ENCODE measurements at places on chromosomes 12 and 14.

DNA sequence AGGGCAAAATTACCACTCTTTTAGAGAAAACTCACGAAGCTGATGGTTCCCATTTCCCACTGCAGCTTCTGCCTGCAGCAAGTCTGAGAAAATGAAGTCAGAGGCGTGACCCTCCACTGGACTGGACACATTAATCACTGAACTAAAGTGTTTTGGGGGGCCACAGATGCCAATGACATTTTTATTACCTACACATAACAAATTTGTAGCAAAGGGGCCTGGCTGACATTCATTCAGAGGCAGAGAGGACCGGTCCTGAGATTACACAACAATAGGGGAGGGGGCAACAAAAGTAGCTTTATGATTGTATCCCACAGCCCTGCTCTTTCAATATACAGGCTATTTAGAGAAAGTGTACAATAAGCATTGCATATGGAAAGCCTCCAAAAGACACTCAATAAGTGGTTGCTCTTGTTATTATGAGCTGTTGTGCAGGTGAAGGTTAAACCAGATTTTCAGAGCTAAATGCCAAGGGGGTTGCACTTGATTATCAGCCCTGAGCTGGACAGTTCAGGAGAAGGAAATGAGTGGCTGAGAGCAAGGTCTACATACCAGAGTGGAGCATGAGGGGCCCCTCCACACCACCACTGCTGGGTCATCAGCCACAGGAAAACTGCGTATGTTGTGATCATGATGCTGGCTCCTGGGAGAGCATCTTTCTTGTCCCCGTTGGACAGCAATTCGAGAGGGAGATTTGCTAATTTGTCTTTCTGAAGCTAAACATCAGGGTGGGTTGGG lies 41.5 kb upstream of the CCDC60 start:
- no peak for DNase-seq

- DNase-seq = no peak
Measured at GRCh38 chr14:36398463-36399291, 78.2 kb upstream of the MBIP start.

- no peak for DNase-seq
Measured at GRCh38 chr12:99054601-99055128, 409.6 kb downstream of the APAF1 start.

GRCh38 chr14:68606176-68606575 lies 186.7 kb downstream of the ZFP36L1 start:
- no peak for DNase-seq

DNA sequence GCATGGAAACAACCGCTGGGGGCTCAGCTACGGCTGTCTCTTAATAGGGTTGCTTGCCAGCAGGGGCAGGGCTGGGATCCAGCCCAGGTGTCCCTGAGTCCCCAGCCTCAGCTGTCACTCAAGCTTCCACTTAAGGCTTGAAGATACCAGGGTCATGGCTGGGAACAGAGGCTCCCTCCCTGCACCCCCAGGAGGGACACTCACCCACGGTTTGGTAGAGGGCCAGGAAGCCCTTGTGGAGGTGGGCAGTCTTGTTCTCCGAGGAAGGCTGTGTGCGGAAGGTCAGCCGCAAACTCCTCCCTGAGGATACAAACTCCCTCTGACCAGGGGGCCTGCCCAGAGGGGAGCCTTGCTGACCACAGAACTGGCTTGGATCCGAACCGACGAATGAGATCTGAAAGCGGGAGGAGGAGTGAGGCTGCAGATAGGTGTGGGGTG lies 7.3 kb downstream of the C1RL start:
- DNase-seq = no peak

DNA sequence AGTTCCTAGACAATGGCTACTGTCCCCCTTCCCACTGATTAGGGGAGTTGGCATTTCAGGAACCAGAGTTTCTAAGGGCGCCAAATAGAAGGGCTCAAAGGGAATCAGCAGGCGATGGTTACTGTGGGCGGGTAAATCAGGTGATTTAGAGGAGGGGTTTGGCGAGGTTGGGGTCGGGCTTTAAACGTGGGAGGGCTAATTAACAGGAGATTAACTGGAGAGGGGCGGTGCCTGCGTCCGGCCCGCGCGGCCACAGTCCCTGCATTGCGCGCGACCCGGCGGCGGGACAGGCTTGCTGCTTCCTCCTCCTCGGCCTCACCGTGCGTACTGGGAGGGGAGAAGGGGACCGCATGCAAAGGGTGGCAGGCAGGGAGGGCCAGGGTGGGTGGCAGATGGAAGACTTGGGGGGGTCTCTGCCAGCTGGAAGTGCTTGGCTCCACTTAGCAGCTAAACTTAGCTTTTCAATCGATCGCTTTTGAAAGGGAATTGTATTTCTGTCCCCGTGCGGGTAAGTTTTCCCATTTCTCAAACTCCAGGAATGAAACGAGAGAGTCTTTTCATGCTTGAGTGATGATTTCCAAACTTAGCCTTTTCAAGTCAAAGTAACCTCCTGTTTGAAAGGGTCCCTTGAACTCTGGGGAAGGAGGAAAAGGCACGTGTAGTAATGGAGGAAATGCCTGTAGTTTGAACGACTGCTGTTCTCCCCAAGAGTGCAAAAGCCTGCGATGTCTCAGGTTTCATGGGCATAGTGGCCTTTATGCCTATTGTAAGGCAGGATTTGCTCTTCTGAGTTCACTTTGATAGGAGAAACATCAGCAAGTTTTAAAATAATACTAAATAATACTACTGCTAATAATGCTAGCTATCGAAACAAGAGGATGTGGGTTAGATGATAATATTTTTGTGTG lies at the start of gene MGST1:
Gene MGST1, plus strand, starts transcription at position 255 of the 908 bp plus-strand sequence. CDS start 6,608 bp downstream, outside the sequence.
- peak; percentile 83 for DNase-seq

DNA sequence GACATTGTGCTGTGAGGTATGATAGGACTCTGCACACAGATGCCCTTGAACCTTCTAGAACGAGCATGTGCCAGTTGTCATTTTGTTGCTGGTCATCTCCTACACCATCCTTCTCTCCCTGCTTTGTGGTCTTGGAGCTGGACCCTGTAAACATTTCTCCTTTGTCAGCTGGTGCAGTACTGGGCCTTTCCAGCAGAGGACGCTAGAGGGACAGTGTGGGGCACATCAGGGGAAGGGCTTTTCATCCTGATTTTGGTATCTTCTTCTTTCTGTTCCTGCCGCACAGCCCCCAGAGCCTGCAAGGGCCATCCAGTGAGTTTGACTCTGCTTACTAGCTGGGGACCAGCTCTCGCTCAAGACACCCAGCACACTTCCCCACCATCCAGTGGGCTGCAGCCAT lies 484.6 kb downstream of the AACS start:
- no peak for DNase-seq

DNA sequence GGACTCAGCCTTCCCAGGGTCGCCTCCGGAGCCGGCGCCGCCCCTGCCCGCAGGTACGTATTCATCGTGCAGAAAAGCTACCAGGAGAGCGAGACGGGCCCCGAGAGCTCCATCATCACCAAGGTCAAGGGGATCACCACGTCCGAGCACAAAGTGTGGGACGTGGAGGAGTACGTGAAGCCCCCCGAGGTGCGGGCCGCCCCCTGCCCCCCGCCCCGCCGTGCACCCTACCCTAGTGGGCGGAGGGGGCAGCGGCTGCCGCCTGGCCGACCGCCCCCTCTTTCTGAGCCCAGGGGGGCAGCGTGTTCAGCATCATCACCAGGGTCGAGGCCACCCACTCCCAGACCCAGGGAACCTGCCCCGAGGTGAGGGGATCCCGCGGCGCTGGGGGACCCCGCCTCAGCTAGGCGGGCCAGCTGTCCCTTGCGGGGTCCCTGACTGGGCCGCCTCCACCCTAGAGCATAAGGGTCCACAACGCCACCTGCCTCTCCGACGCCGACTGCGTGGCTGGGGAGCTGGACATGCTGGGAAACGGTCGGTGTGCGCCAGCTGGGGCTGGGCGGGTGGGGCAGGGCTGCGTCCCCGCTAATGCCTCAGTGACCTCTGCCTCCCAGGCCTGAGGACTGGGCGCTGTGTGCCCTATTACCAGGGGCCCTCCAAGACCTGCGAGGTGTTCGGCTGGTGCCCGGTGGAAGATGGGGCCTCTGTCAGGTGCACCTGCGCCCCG lies 973 bp downstream of the P2RX2 start:
- DNase-seq = no peak

GRCh38 chr14:50791201-50791600 lies 39.8 kb downstream of the NIN start:
- DNase-seq = no peak
